Esophagus squamous epithelium (tissue), 5 donors: ENCODE measurements at places on chromosomes 7 and 10.

- no peak for DNase-seq
Observed at GRCh38 chr10:99233000-99233688, 2.5 kb downstream of the HPSE2 start.

- DNase-seq, result no peak
Observed at GRCh38 chr10:110387983-110388686, 83.4 kb upstream of the SMNDC1 start.

DNA sequence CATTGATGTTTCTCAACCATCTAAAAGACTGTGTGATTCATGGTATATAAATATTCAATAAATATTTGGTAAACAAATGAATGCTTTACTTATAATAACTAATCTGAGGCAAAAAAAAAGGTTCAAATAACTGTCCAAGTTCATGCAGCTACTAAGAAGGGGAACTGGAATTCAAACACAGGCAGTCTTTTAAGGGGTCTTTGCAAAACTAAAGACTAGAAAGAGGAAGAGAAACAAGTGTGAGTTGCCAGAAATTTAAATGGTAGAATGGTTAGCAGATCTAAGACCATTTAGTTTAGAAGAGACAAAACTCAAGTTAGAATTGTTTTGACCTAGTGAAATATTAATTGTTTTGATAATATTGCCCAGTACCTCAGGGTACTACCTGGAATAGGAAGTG, 642.0 kb upstream of the LRRN3 start:
- DNase-seq, result no peak

GRCh38 chr7:118306771-118307170, 82.3 kb downstream of the ANKRD7 start:
- DNase-seq, result no peak

DNA sequence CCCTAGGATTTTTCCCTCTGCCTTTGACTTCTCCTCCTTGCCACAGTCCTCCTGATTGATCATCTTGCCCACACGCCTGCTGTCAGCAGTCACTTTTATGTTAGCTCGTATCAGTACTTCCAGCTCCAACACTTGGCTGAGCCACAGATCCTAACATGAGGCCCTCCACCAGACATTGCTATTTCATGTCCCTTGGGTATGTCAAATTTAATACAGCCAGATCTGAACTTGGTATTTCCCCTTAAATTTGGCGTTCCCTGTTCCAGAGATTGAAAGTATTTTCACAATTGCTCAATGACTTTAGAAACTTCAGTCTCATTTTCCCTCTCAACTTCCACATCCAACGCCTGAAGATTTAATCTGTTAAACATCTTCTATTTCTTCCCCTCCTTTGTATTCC, 140.4 kb downstream of the RNLS start:
- DNase-seq, result no peak

- no peak for DNase-seq
Observed at GRCh38 chr7:45080265-45080957, 8.4 kb downstream of the NACAD start.

- no peak for DNase-seq
Observed at GRCh38 chr7:121302214-121302745, 26.5 kb upstream of the WNT16 start.

- DNase-seq, result no peak
Observed at GRCh38 chr10:49512121-49512809, 26.7 kb downstream of the ERCC6 start.

- DNase-seq, result no peak
Observed at GRCh38 chr7:92586403-92586802, 3.8 kb downstream of the FAM133B start.

DNA sequence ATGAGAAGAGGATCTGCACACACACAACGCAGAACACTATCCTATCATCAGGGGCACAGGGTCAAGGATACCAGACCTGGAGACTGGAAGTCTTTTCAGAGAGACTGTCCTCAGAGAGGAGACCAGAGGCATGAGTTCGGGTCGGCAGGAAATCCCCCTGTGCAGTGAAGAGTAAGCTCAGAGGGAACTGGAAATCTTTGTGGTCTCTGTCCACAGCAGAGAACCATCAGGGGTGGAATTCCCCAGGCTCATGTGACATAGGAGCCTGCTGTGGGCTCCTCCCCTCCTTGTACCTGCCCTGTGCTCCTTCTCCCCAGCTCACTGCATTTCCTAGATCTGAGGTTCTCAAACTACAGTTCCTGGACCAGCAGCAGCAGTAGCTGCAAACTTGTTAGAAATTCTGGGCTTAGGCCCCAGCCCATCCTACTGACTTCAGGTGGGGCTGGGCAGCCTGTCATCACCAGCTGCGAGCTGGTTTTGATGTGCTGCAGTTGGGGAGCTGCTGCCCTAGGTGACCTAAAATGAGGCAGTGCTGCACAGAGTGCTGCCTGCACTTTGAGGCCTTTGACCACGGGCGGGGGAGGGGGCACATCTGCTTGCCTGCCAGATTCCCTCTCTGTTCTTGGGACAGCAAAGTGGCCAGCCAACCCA, 2.4 kb downstream of the ZMIZ2 start:
- DNase-seq, result no peak

DNA sequence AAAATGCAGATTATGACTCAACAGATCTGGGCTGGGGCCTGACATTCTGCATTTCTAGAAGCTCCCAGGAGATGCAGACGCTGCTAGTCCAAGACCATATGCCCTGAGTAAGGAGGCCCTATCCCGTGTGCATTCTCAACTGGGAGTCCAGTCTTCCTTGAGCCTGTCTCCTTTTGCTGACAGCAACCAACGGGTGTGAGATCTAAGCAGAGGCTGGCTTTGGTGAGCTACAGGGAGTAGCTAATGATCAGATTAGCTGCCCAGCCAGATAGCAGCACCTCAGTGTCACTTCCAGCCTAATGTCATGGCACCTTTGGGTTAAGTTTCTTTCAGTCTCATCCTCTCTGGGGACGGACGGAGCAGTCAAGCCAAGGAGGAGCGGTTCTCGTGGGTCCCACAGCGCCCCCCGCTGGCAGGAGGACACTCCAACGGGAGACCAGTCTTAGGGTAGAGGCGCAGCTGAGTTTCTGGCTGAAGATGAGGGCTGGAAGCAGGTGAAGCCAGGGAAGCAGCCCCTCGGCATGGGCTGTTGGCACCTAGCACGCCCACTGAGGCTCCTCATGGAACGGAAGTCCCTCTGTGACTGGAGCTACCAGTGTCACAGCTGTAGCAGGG, 154.0 kb downstream of the CCDC3 start:
- DNase-seq, result no peak

GRCh38 chr7:113774182-113774807, 144.5 kb downstream of the PPP1R3A start:
- no peak for DNase-seq

GRCh38 chr7:107563081-107563774, 492 bp downstream of the COG5 start:
- DNase-seq, result no peak
